ENCODE measurements at places on chromosomes 5 and 9.

DNA sequence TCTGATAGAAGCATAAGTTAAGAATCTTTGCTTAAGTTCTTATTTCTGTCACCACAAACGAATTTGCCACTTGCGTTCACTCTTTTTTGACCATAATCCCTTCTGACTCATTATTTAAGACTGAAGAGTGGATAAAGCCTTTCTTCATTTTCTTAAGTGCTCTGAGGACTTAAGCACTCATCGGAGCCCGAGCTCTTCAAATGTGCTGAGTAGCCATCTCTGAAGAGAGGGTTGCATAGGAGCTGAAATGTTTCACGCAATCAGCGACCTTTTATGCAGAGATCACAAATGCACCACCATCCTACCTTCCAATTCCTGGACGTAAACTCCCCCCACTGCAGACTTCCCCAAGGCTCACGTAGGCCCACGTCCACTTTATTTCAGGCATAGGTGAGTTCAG lies 699.2 kb downstream of the IRX1 start:
- DNase-seq = no peak

- DNase-seq = no peak
Measured at GRCh38 chr5:2047341-2047927, 164.7 kb upstream of the IRX4 start.

GRCh38 chr5:74918232-74918669 lies 52.1 kb upstream of the FAM169A start:
- DNase-seq = no peak

- DNase-seq = no peak
Measured at GRCh38 chr9:93461821-93462220, 8.4 kb upstream of the FAM120AOS start.

DNA sequence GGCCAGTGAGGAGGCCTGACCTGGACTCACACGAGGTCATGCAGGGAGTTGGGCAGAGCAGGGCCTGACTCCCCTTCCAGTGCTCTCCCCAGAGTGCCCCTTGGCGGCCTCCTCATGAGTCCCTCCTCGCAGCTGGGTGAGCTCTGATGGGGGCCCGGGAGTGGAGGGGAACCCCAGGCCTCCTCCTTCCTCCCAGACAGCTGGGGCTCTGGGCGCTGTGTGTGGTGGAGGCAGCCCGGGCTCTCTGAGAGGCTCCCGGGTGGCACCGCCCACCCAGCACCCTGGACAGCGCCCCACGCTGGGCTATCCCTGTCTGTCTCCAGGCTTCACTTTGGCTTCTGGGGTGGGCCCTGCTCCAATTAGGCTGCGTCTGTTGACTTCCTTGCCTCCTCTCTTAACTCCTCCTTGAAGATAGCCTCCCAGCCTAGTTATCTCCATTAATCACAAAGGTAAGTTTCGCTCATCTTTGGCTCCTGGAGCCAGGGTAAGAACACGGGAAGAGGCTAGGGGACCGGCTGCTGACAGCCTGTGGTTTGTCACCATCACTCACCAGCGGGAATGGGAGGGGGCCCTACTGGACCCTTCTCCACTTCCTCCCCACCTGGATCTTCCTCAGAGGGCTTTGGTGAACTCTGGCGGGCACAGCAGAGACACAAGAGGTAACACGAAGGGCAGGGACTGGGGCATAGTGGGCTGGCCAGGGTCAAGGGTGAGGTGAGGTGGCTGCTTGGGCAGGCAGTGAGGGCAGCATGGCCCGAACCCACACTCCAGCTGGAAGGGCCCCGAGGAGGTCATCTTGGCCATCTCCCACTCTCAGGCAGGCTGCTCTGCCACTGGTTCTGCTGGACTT lies 13.1 kb downstream of the PSD2 start:
- no peak for DNase-seq

DNA sequence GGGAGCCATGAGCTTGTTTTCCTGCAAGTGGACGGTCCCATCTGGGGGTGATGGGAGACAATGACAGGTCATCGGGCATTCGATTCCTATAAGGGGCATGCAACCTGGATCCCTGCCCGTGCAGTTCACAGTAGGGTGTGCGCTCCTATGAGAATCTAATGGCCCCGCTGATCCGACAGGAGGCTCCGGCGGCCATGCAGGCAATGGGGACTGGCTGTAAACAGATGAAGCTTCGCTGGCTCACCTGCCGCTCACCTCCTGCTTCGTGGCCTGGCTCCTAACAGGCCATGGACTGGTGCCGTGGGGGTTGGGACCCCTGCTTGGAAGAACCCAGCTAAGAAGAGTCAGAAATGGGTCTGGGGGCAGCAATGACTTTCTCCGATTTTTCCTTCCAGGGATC lies 21.0 kb downstream of the PAEP start:
- no peak for DNase-seq

GRCh38 chr5:75611311-75612225 lies at the start of gene ANKDD1B:
ANKDD1B (plus strand) TSS chr5:75611453; CDS start chr5:75611635, 182 bp downstream.
- peak; percentile 34 for DNase-seq

GRCh38 chr5:5179597-5179996 lies 39.5 kb downstream of the ADAMTS16 start:
- DNase-seq = no peak

DNA sequence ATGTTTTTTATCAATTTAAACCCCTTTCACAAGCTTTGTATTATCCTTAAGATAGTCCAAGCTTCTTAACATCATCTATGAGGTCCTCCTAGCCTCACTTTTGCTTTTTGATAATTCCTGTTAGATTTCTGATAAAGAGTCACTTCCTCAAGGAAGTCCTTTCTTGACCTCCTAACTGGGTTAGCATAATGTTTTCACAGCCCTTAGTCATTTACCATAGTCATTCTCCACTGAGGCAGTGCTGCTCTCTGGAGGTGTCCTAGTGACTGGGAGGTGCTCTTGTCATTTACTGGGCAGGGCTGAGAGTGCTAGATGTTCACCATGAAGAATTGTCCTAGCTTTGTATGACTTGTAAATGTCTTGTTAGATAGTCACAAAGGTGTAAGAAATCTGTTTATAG lies 26.4 kb downstream of the TNPO1 start:
- DNase-seq = peak; percentile 47

- DNase-seq = no peak
Measured at GRCh38 chr5:132264546-132265335, 7.2 kb downstream of the PDLIM4 start.

DNA sequence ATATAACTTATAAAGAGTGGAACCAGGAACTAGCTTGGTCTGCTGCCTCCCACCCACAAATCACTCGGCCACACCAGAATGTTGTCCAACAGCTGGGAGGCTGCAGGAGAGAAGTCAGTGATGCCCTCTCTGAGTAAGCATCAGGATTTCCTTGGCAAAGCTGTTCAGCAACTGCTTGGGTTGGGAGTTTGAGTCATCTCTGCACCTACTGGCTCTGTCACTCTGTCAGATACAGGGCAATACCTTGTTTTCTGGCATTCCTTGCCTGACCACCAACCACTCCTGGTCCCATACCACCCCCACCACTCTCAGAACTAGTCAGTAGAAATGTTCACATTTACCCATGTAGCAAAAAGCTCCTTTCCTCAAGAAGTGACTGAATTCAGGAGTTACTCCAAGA lies 36.8 kb upstream of the GCNT4 start:
- no peak for DNase-seq

DNA sequence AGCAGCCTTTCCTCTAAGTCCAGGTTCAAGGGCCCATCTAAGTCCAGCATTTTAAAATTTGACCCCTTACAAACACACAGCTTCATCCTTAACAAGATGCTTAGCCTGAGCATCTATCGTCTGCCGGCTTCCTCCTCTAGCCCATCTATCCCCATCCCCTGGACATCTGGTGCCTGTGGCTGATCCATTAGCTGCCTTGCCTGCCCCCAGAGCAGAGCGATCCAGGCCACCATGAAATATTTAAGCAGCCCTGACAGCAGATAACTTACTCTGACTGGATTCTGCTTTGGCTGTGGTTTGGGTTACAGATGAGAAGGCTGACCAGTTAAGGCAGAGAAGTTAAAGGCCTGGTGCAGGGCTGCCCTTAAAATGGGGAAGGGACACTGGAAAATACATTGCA lies 30.9 kb upstream of the CPEB4 start:
- DNase-seq = no peak

- no peak for DNase-seq
Measured at GRCh38 chr9:95465115-95465514, 51.7 kb downstream of the PTCH1 start.

GRCh38 chr9:133973111-133973790 lies 18.9 kb downstream of the VAV2 start:
- no peak for DNase-seq
